ENCODE measurements at places on chromosomes 1 and 21.
A peak's percentile ranks its signal among the peaks of the same experiment; 100 is the strongest.

GRCh38 chr1:167499106-167499505, 19.2 kb downstream of the CD247 start:
- DNase-seq = no peak

DNA sequence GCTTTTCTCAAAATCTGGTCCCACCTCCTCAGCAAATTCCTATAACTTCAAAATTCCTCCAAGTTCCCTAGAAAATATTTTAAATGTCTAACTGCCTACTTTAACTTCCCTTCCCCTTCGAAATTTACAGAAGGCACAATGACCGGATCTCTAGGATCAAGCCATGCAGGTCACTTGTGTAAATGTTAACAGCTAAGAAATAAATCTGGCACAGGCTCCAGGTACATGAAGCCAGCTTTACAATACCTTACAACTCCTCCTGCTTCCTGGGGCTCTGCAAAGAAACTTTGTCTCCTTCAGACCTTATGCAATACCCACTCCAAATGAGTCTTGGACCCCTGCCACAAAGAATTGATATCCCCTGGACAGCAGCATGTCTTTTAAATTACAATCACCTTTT, 1164.2 kb downstream of the BRINP3 start:
- DNase-seq = no peak

GRCh38 chr1:36458910-36459309, 5.3 kb downstream of the MRPS15 start:
- no peak for DNase-seq

DNA sequence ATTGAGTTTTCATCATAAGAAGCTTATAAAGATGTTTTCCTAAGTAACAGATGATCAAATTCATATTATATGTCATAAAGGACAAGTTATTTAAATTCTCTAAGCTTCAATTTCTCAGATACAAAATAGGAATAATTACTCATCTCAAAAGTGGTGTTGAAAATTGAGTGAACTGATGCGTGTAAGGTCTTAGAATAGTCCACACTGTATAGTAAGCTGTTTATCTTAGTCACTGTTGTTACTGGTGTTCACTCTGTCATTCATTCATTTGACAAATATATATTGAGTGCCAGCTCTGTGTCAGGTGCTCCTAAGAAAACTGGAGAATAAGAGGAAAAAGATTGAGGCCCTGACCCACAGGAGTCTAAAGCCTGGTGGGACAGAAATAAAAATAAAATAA, 186.3 kb upstream of the BRINP3 start:
- DNase-seq = no peak

- no peak for DNase-seq
Measured at GRCh38 chr1:247037511-247038320, 29.9 kb upstream of the ZNF695 start.

DNA sequence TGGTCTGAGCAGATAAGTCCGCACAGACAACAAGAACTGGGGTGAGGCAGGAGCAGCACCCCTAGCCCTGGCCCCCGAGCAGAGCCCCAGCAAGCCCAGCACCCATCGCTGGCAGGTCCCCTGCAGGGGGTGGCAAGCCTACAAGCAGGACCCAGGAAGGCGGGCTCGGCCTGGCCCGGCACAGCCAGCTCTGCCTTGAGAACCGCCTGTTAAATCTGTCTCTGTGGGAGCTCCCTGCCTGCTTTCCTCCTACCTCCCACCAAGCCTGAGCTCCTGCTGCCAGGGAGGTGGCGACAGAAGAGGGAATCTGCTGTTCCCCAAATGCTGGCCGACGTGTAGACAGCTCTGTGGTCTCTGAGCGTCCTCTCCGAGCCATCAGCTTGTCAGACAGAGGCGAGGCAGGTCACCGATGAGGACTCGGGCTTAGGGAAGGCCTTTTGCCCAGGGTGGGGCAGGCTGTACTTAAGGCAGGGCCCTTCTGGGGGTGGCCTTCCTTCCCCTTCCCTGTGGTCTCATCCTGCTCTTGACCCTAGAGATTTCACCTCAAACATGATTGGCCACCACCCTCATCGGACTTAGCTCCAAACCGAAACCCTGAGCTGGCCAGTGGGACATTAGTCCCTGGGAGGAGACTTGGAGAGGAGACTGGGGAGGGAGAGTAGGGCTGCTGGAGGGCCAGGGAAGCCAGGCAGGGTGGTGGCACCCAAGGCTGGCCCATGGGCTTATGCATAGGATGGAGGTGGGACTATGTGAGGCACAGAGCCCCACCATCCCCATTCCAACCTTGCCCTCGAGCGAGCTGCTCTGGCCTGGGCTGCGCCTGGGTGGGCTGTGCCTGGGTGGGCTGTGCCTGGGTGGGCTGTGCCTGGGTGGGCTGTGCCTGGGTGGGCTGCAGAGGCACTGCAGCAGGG, 7.7 kb downstream of the SELENON start:
- no peak for DNase-seq

DNA sequence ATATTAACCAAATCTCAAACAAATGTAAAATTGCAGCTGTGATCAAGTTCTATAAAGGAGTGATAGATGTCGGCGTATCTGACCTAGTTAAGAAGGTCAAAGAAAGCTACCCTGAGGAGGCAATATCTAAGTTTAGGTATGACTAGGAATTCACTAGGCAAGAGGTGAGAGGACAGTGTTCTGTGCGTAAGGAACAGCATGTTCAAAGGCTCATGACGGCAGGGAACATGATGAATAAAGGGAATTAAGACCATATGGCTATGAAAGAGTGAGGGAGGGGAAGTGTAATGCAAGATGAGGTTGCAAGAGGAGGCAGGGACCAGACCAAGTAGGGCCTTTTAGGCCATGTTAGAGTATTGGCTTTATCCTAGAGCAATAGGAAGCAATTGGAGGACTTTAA, 8.6 kb downstream of the LIX1L start:
- no peak for DNase-seq

GRCh38 chr1:200128944-200129879, 101.7 kb downstream of the NR5A2 start:
- DNase-seq = no peak

- no peak for DNase-seq
Measured at GRCh38 chr1:34236089-34236488, 59.4 kb downstream of the C1orf94 start.

GRCh38 chr1:153343811-153344717, 4.6 kb downstream of the PGLYRP4 start:
- no peak for DNase-seq

GRCh38 chr1:234647758-234648157, 37.8 kb upstream of the IRF2BP2 start:
- DNase-seq = no peak

DNA sequence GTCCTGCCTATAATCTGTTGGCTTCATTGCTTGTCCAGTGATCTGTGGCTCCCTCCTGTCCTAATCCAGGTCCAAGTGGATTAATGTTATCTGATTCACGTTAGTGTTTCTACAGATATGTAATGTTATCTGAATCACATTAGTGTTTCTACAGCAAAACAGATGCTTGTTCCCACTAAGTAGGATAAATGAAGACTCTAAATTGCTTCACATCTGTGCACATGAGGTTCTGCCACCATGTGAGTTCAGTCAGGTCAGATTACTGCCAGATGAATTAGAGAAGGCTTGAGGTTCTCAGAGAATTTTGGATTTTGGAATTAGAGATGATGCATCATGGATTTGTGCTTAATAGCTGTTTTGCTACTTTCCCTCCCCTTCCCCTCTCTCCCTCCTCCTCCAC, 13.2 kb downstream of the DISC1 start:
- no peak for DNase-seq

- no peak for DNase-seq
Measured at GRCh38 chr1:220592714-220593113, 64.8 kb downstream of the MARK1 start.

DNA sequence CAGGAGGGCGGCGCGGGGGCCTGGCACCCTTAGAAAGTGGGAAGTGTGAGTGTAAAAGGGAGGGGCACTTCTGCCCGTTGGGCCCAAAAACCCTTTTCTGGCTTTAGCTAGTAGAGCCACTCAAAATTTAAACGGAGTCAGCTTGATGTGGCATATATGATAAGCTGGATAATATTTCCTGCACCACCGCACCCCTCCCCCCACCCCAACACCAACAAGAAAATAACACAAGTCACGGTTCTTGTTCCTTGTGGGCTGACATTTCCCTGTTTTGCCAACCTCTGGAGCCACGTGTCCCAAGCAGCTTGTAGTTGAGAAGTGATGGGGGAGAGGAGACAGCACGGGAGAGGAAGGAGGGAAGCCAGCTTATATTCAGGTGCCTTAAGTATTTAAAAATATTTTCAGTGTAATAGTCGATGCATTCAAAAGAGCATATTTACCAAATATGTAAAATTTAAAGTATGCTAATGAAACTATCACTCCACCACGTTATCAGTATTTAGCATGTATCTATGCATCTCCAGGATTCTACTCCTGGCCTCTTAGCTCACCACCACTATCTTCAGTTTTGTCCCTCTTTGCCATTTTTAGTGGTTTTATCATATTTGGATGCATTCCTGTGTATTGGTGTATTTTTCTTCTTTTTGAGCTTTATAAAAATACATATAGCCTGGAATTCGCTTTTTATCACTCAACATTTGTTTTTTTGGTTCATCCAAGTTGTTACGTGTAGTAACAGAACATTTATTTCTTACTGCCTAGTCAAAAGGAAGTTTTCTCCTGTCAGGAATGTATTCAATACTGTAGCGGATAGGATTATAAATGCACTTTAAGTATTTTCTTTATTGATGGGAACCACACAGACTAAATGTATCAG, 773 bp upstream of the DDX59 start:
- DNase-seq = no peak

DNA sequence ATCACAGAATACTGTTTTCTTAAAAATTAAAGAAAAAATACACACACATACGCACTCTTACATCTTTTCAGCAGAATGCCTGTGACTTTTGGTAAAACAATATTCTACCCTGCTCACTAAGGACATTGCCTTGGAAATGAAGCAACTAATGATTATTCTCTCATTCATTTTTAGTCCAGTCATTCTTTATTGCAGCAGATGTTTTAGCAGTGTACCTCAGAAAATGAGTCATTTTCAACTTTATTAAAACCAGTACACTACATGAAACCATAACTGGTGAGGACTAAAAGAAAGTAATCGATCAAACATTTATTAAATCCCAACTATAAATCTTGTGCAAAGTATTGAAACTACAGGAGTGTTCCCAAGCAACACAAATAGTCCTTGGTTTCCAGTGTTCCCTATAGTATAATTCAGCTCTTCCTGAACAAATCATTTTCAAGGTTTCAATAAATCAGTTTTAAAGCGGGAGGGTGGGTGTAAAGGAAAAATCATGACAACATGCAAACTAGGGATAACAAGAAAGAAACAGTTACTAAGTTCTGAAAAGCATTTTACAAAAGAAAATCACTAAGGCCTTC, 114.2 kb downstream of the ADGRL4 start:
- DNase-seq = no peak

- DNase-seq = peak; percentile 5
Measured at GRCh38 chr1:221263831-221264767, 384.9 kb downstream of the HLX start.

- no peak for DNase-seq
Measured at GRCh38 chr1:64470665-64471217, 812 bp downstream of the CACHD1 start.

- DNase-seq = no peak
Measured at GRCh38 chr1:220966881-220967611, 87.8 kb downstream of the HLX start.

DNA sequence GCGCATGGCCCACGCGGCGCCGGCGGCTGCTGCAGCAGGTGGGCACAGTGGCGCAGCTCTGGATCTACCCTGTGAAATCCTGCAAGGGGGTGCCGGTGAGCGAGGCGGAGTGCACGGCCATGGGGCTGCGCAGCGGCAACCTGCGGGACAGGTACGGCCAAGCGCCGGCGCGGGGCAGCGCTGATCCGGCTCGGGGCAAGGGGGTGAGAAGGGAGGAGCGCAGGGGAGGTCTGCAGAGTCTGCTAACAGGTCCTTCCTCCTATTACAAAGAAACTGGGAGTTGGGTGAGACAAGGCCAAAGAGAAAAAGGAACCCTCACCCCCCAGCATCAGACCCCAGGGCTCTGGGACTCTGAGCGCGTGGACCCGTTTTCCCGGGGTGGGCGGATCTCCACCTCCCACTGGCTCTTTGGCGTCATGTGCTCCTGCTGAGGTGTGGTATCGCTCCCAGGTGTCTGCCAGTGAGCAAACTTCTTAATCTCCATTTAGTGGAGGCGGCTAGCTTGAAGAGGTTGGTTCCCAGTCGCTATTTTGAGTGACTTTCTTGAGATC, 431 bp downstream of the MTARC1 start:
- no peak for DNase-seq

DNA sequence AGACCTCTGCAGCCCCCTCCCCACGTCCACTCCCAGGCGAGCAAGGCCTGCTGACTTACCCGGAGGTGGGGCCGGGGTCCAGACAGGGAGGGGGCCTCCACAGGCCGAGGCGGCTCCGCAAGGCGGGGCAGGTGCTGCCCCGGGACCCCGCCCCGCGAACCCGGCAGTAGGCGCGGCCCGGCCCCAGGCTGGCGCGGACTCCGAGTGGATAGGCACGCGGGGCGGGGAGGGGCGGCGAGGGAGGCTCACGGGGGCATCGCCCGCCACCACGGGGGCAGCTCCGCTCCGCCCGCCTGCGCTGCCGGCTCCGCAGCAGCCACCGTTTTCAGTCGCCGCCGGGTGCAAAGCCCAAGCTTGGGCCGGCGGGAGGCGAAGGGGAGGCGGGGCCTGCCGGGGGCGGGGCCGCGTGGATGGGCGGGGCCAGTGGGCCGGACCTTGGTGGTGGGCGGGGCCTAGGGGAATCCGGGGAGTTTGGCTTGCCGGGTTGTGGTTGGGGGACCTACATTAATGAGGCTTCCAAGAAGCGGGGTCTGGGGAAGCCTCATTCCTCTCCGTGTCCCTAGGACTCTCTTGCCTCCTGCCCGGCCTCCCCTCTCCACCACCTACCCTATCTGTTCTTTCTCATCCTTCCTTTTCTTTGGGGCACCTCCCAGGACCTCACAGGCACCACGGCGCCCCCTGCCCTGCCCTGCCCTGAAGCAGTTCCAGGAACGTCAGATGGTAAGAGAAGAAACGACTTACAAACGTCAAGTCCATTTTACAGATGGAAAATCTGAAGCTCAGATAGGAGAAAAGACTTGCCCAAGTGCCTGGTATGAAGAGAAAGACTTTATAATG, at the start of gene RIMS3:
RIMS3 (minus strand) TSS at position 348 of the 837 bp plus-strand sequence. CDS start 23,757 bp downstream, outside the sequence.
- peak; percentile 83 for DNase-seq

DNA sequence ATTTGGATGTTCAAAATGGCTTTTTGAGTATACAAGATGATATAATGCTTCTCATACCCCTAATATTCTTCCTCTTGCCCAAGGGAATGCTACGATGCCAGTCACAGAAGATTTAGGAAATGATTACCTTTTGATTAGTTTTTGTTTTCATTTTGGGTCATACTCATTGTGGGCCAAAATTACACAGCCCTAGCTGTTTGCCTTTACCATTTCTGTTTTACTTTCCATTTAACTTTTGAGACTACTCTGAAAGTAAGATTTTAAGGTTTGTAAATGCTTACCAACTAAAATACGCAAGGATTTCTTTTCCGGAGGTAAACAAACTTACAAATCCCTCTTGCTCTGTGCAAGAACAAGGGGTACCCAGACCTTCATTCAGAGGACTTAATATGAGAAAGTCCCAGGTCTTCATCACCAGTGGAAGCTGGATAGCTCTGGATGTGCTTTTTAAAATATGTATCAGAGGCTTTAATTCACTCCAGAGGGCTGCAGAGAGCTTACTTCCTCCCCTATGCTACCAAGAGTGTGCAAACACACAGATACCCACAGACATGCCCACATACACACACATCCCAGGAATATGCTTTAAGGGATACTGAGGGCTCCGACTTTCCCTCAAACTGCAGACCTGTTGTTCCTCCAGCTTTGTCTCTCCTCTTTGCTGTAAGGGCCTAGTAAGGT, 631.4 kb downstream of the SMYD3 start:
- DNase-seq = no peak
